NCI-H2081 treated with DMSO at 0.1 percent for 48 hours (cell line): ENCODE measurements at places on chromosomes 13 and 19.

DNA sequence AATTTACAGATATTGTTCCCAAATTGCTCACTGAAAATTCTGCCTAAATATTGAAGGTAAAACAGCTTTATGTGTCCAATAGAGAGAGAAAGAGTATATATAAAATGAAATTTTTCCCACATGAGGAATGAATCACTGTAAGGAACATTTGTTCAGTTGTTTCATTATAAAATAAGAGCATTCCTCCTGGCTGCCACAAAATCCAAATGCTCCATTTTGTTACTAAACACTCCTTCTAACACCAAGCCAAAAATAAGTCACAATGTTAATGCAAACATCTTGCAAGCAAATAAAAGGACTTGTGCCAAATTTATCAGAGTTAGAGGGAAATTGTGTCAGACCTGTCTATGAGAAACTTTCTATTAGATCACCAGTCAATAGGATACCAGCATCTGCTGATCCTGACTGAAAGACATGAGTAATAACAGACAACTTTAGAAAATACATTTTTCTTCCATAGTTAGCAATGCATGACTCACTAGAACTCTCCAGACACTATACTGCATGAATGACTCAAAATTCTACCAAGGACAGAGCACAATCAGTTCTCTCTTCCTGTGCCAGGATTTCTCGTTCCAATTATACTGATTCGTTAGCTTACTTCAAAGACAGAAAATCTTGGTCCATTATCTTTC, 83.5 kb upstream of the FNDC3A start:
- no peak for DNase-seq

DNA sequence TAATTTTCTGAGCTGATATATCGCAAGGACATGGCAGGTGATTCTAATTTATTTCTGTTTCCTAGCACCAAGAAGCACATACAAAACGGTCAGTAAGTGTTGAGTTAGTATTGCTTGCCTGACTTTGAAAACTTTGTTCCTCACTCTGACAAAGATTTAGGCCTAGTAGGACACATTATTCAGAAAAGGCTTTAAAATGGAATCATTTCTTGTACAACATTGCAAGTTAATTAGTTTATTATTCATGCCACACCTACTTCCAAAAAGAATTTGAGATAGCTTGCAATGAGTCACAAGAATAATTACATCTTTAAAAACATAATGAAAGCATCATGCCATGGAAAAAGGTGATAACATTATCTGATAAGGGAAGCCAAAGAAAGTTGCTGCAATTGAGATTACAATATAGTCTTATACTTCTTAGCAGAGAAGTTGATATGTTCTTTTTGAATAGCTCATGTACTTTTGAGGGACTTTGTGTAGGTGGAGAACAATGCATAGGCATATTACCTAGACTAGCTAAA, 474.2 kb downstream of the KLF5 start:
- no peak for DNase-seq

DNA sequence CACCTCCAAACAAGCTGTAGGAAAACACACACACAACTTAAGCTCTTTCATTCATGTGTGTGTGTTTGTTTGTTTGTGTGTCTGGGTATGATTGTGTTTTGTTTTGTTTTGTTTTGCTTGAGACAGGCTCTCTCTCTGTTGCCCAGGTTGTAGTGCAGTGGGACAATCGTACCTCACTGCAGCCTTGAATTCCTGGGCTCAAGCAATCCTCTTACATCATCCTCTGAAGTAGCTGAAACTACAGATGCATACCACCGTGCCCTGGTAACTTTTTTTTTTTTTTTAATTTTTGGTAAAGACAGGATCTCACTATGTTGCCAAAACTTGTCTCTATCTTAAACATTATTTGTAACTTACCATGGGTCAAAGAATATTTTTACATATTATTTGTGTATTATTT, 431.7 kb downstream of the SLITRK1 start:
- DNase-seq = no peak

DNA sequence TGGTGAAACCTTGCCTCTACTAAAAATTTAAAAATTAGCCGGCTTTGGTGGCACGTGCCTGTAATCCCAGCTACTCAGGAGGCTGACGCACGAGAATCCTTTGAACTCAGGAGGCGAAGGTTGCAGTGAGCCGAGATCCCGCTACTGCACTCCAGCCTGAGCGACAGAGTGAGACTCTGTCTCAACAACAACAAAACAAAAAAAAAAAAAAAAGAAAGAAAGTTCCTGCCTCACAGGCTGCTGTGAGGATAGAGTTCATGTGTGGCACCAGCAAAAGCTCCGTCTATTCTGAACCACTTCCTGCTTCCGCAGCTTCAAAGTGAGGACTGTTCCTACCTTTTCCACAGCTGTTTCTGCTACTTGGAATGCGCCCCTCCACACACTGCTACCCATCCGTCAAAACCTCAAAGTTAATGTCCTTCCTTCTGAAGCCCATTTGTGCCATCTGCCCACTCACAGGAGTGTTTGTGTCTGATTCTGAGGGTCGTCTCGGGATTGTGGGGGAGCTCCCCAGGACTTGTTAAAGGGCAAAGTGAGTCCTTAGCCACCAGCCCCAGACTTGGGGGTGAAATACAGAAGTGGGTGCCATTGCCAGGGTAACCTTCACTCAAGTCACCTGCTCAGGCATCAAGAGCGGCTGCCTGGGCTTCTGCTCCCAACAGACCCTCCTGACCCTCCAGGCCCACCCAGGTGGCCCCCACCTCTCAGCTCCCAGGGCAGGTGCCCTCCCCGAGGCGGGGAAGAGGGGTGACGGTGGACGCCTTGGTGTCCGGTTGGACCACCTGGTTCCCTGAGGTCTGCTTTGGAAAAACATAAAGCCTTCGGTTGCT, 2.9 kb downstream of the MFSD12 start:
- DNase-seq = no peak

DNA sequence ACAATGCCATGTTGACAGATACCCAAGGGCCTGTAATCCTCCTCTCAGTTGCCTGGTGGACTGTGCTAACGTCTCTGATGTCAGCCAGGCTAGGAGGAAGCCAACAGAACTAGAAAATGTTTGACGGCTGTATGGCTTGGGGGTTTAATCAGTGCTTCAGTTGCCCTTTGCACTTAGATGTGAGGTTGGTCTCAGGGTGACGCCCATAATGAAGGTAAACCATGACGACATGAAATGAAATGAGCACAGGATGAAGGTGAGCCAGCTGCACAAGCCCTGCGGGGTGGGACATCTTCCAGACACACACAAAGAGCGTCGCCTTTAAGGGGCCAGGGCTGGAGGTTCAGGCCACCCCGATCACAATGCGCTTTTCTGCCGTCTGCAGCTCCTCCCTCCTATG, 127.2 kb downstream of the CRYL1 start:
- DNase-seq = no peak
